ENCODE measurements at places on chromosomes 12 and 14. TPM values are rescaled to one million over a fixed set of nuclear protein-coding genes. Genes with fewer than 3 reads are reported as not detected.

Gene OAS2
- 0.47 TPM for total RNA-seq

Gene DHRS1
- 6.9 TPM for total RNA-seq

Gene PTGER2
- 3.2 TPM for total RNA-seq

Gene COPZ1
- 126 TPM for total RNA-seq

Gene KLHDC2
- total RNA-seq, result 50.3 TPM

Gene ISCA2
- total RNA-seq, result 25.6 TPM

Gene TRMT61A
- 12.1 TPM for total RNA-seq

Gene ZNF891
- 0.23 TPM for total RNA-seq

Gene ASB2
- not detected for total RNA-seq

Gene GCH1
- 7.7 TPM for total RNA-seq

Gene SDR9C7
- total RNA-seq, result not detected

Gene C14orf180
- not detected for total RNA-seq

Gene ABCC9
- total RNA-seq, result 1.6 TPM

Gene IRAK3
- total RNA-seq, result 11.7 TPM

Gene TBX3
- total RNA-seq, result 11.7 TPM

Gene SLC17A8
- not detected for total RNA-seq

Gene ISM2
- total RNA-seq, result 0.12 TPM

Gene ENO2
- total RNA-seq, result 11.9 TPM

Gene NFATC4
- total RNA-seq, result 83.0 TPM

Gene TMTC3
- total RNA-seq, result 25.1 TPM

Gene MGP
- 4,199 TPM for total RNA-seq

Gene TAS2R31
- total RNA-seq, result 0.35 TPM

Gene RASSF9
- 1.6 TPM for total RNA-seq

Gene PMEL
- 0.47 TPM for total RNA-seq

Gene KRT77
- not detected for total RNA-seq

Gene FAM186B
- not detected for total RNA-seq

Gene PLEKHD1
- not detected for total RNA-seq

Gene SOCS4
- total RNA-seq, result 8.5 TPM

Gene DCN
- total RNA-seq, result 2,317 TPM

Gene DDHD1
- 3.9 TPM for total RNA-seq

Gene RNF41
- total RNA-seq, result 69.4 TPM

Gene KRT74
- total RNA-seq, result not detected

Gene PAPOLA
- total RNA-seq, result 33.6 TPM

Gene AHNAK2
- 58.5 TPM for total RNA-seq

Gene PRIMA1
- total RNA-seq, result not detected

Gene GALC
- 28.4 TPM for total RNA-seq

Gene C12orf60
- 1.4 TPM for total RNA-seq

Gene DCAF4
- 18.6 TPM for total RNA-seq

Gene LRRC43
- total RNA-seq, result 0.43 TPM

Gene GARIN6
- total RNA-seq, result not detected

Gene UNG
- 18.5 TPM for total RNA-seq

Gene EGLN3
- total RNA-seq, result 8.8 TPM

Gene NEUROD4
- not detected for total RNA-seq

Gene MORN3
- 0.26 TPM for total RNA-seq

Gene DIABLO
- 88.8 TPM for total RNA-seq

Gene SIX1
- 8.2 TPM for total RNA-seq

Gene SLC35E3
- 1.8 TPM for total RNA-seq

Gene ZNF10
- 4.3 TPM for total RNA-seq

Gene HOXC12
- total RNA-seq, result not detected

Gene A2M
- total RNA-seq, result 19.0 TPM

Gene CCDC38
- total RNA-seq, result not detected

Gene NELL2
- 0.47 TPM for total RNA-seq

Gene RTN1
- 0.35 TPM for total RNA-seq

Gene OVCH1
- 0.17 TPM for total RNA-seq

Measured in pericardium fibroblast (primary cell).